NCI-H1048 (cell line): ENCODE measurements at places on chromosomes 2 and 18.

GRCh38 chr2:104050656-104051242 is 803.2 kb upstream of the POU3F3 start:
- DNase-seq = no peak

GRCh38 chr2:177396703-177397460 is 4.3 kb downstream of the AGPS start:
- no peak for DNase-seq

GRCh38 chr2:218229239-218229638 is 12.2 kb downstream of the ARPC2 start:
- no peak for DNase-seq

- no peak for DNase-seq
Measured at GRCh38 chr18:6747646-6748045, 18.1 kb downstream of the ARHGAP28 start.

GRCh38 chr2:5677133-5677532 is 15.1 kb upstream of the SOX11 start:
- no peak for DNase-seq

DNA sequence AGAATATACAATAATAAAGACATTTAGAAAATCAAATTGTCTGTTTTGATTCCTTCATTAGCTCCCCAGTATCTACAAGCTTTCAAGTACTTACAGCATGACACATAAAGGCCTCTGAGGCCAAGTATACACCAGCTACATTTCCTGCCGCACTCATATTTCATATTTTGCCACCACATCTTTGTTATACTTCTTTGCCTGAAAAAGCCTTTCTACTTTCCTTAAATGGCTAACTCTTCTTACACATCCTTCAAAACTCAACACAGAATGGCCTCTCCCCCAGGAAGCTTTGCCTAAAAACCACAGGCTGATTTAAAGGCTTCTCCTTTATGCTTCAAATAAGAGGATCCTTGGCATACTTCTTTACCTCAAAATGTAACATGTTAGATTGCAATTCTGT is 4.5 kb downstream of the STK17B start:
- DNase-seq = no peak

DNA sequence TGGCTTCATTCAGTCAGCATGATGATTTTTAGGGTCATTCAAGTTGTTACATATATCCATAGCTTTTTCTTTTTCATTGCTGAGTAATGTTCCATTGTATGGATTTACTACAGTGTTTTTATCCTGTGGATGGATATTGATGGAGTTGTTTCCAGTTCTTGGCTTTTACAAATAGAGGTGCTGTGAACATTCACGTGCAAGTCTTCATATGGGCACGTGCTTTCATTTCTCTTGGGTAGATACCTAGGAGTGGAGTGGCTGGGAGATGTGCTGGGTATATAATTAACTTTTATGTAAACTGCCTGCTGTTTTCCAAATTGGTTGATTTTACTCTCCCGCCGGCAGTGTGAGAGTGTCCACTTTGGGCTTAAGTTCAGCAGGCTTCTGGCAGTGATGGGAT is 16.5 kb downstream of the AGAP1 start:
- DNase-seq = no peak

- no peak for DNase-seq
Measured at GRCh38 chr18:34221971-34222306, 2.8 kb downstream of the NOL4 start.

- DNase-seq = no peak
Measured at GRCh38 chr2:79977792-79978191, 326.8 kb downstream of the LRRTM1 start.

- DNase-seq = no peak
Measured at GRCh38 chr2:130381145-130381544, 25.3 kb downstream of the PTPN18 start.

GRCh38 chr2:187461294-187462261 is 13.5 kb upstream of the CALCRL start:
- no peak for DNase-seq

- DNase-seq = no peak
Measured at GRCh38 chr2:64857581-64858471, 131.4 kb upstream of the SLC1A4 start.

- DNase-seq = no peak
Measured at GRCh38 chr2:241363426-241363825, 7.3 kb downstream of the FARP2 start.

- no peak for DNase-seq
Measured at GRCh38 chr2:224062481-224063297, 23.6 kb upstream of the SERPINE2 start.

GRCh38 chr18:32707586-32707985 is 65.2 kb downstream of the KLHL14 start:
- no peak for DNase-seq

DNA sequence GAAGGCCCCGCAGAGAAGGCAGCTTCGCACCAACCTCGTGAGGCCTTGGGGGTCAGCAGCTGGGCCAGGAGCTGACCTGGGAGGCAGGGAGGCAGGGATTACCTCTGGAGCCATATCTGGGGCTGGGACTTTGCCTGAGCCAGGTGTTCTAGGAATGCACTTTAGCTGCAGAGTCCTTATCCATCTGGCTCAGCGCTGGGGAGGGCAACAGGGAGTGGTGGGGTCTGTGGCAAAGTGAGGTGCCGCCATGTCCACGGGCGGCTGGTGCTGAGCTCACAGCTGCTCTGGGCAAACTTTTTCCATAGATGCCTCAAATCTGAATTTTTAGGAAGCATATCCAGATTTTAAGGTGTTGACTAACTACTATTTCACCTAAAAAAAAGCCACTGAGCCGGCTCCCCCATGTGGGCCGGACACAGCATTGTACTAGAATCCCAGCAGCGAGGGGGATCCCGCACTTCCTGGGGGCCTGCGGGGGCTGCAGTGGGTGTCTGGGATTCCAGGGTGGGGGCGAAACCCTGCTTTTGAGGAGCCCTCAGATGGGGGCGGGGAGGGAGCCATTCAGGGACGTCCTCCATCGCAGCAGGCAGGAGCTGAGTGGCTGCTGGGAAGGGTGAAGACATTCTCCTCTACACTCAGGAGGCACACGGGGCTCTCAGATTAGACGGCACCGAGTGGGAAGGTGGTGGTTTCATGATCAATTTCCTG is 34.6 kb downstream of the RTP5 start:
- DNase-seq = no peak

GRCh38 chr2:113257516-113258264 is 21.0 kb downstream of the PAX8 start:
- no peak for DNase-seq

DNA sequence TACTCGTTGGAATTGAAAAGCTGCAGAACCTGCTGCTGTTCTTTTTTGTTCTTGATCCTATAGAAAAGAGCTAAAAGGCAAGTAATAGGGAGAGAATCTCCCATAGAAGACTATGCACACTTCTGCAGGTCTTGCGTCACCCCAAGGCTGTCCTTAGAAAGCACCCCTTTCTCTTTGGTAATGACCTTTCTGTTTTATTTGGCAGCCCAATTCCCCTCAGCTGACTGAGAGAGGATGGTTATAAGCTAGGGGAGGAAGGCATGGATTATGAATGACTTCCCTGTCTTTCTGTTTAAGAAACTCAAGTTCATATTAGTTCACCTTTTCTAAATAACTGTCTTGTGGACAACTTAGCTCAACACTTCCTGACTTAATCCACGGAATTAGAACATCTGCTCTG is 122.9 kb downstream of the TXNL1 start:
- DNase-seq = no peak

DNA sequence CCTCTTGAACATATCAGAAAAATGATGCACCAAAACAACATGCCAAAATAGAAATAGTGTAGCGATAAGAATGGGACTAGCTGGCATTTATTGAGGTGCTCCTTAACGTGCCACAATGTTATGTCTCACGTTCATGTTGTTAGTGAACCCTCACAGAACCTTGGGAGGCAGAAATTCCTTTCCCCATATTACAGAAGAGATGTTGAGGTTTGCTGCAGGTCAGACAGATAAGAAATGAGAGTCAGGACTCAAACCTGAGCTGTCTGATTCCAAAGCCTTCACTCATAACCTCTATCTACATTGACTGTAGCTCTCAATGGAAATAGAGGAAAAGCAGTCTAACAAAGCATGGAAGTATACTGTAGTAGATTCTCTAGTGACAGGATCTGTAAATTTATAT is 163.3 kb upstream of the STK17B start:
- DNase-seq = no peak

DNA sequence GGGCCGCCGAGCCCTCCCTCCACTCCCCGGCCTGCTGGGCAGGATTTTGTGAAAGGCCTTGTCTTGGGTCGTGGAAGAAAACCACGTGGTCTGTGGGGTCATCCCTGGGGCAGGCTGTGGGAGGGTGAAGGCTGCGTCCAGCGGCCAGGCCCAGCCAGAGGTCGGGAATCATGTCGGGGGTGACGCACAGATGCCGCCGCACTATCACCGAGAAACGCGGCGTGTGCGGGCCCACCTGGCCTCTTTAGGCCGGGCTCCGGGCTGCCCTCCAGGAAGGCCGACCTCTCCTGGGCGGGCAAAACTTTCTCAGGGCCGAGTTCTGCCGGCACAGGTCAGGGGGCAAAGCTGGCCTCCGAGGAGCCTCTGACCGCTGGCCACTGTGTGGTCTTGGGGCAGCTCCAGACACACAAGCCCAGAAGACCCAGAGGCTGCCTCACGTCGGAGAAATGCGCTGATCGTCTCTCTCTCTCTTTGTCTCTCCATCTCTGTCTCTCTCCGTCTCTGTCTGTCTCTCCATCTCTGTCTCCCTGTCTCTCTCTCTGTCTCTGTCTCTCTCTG is 28.4 kb downstream of the NFATC1 start:
- DNase-seq = no peak

- no peak for DNase-seq
Measured at GRCh38 chr2:94861308-94862152, 9.7 kb upstream of the TEKT4 start.

DNA sequence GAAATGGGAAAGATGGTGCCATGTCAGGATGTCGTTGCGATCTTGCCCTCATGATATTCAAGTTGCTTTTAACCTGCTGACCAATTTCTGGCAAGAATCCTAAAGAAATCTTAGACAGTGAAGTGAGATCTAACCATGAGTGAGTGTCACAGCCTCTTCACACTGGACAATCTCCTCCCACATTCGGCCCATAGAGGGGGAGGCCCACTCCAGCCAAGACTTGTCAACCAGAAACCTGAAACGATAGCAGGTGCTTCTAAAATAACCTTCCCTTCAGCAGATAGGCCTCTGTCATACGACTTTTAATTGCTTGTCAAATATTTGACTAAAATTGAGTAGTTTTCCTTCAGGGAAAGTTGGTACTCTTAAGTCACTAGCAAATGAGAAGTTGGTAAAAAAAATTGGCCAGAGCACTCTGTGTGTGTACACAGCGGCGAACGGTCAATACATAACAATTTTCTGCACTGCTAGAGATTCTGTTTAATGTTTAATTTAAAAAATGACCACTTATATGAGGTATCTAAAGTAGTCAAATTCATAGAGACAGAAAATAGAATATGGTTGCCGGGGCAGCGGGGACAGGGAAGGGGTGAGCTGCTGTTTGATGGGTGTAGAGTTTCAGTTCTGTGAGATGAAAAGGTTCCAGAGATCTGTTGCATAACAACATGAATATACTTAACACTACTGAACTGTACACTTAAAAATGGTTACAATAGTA is 110.2 kb downstream of the VAPA start:
- no peak for DNase-seq

GRCh38 chr2:32864334-32865111 is 82.2 kb upstream of the LTBP1 start:
- no peak for DNase-seq

GRCh38 chr2:171342067-171342413 is 91.8 kb downstream of the METTL8 start:
- DNase-seq = no peak

DNA sequence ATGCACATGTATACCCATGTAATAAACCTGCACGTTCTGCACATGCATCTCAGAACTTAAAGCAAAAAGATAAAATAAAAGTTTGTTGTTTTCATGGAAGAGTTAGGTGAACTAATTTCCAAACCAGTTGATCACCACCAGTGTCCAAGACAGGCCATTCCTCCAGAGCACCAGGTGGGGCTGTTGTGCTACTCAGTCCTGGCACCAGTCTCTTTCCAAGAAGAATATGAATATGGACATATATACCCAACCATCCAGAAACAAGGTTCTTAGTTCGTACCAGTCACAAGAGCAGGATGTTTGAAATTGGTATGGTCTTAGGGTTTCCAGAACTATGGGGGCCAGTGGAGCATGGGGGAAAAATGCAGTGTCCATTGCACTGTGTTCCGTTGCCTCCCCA is 17.2 kb upstream of the TNP1 start:
- DNase-seq = no peak

- no peak for DNase-seq
Measured at GRCh38 chr2:231701456-231702373, 6.6 kb upstream of the PTMA start.

DNA sequence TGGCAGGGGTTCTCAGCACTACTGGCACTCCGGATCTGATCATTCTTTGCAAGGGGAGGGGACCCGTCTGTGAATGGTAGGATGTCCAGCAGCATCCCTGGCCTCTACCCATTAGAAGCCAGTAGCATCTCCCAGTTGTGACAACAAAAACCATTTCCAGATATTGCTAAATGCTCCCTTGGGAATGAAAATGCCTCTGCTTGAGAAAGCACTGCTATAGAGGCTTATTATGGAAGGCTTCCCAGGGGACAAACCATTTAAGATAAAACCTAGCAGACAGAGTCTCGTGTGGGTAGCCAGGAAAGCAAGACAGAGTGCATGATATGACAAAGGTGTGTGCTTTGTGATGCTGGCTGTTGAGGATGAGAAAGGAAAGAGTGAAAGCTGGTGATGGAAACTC is 273.7 kb downstream of the TMX3 start:
- no peak for DNase-seq

DNA sequence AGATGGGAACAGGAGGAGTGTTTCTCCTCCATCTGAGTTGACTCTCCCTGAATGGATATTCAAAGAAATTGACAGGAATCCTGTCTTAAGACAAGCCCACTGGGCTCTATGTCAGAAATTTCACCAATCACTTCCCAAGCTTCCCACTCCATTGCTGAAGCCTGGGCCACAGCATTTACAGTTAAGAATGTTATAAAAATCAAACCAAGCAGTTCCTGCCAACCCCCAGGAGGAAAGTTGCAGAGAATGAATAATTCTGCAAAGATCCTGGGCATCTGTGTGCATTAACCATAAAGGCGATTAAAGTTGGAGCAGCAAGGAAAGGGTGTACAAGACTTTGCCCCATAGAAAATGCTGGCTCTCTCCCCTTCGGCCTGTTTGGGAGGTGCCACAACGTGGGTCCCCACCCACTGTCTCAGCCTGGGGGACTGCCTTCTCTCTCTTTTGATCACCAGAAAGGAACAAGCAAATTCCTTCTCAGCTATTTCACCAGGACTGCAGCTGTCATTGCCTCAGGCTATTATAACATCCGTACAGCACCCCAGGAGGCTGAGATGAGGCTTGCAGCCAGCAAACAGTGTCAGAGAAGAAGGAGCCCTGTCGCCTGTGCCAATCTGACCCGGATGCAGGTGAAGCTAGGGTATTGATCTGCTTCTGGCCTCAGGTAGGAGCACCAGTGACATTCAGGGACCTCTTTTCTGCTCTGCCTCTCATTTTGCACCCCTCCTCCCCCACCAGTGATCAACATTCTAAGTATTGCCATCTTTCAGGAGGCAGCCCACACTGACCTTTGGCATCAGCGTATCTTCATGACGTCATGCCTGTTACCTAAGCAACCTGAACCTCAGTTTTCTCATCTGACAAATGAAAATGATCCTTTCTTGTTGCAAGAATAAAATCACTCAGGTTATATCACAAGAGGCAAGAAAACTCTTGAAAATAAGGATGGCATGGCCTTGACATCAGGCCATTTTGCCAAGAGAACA is 219.0 kb downstream of the SH3BP4 start:
- no peak for DNase-seq

- DNase-seq = no peak
Measured at GRCh38 chr2:242054881-242055801, 185.6 kb downstream of the RTP5 start.

- DNase-seq = no peak
Measured at GRCh38 chr2:162113776-162114168, 38.3 kb downstream of the GCG start.
